ENCODE measurements at places on chromosomes 11 and 22.

DNA sequence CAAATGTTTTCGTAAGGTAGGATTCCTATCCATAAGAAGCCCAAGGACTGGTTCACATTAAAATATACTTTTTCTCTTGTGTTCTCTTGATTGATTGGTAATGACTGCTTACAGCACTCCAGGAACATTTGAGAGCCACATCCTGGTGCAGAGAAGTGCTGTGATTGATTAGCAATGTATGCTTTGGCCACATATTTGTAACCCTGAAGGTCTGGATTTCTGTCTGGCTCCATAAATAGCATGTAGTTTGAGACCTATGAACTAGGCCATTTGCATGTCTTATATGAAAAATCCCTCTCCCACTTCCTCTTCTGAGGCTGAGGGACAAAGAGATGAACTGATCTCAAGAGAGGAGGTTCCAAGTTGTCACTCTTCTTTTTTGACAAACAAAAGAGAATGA is 49.3 kb upstream of the CD44 start:
- DNase-seq, result no peak

DNA sequence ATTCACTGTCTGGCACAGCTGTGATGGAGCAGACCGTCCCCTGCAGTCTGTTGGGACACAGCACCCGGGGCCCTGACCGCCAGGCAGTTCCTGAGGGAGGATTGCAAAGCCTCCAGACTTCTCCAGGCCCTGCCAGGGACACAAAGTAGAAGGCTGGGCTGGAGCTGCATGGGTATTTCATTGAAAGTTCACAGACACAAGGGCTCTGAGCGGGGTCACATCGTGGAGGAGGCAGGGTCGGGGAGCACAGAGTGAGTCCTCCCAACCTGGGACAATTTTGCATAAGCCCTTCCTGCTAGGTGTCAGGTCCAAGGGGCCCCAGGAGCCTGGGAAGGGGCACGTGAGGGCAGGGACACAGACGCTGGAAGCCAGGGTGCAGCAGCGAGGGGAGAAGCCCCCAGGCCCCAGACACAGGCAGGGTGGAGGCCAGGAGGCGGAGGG is 15.7 kb downstream of the IFITM10 start:
- no peak for DNase-seq

GRCh38 chr22:26679003-26679629 is 21.7 kb downstream of the MIAT start:
- peak; percentile 48 for DNase-seq

- DNase-seq, result no peak
These were observed 1.7 kb downstream of the TKFC start for GRCh38 chr11:61334434-61335354.

DNA sequence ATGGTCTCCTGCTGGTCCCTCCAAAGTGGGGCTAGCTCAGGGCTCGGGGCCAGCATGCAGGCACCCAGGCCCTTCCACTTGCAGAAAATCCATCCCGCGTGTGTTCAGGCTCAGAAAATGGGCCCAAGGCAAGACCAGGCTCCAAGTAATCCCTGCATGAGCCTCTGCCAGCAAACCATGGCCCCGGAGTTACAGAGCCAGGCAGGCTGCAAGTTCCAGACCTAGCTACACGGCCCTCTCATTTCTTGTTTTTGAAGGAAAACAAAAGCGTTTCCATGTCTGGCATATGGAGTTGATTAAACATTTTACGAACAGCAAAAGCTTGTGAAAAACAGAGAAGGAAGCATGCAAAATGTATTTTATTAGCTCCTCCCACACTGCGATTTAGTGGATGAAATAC is 29.7 kb downstream of the KIAA0930 start:
- DNase-seq, result no peak

DNA sequence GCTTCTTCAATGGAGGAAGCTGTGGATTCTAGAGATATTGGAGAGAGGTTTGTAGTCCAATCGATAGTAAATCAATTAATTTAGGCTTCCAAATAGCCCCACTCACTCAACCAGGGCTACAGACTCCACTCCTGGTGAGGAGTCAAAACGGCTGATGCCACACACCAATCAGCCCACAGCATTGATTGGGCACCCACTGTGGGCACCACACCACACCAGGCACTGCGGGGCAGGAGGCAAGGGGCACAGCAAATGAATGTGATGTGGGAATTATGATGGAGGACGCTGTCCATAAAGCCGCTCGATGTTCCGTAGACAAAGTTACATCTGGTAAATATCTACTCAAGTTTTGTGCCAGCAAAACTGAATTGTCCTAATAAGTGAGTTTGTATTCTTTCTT is 547.3 kb upstream of the CADM1 start:
- no peak for DNase-seq

GRCh38 chr11:37946155-37946766 is 1348.2 kb upstream of the RAG2 start:
- peak; percentile 11 for DNase-seq

GRCh38 chr11:60396382-60396781 is at the start of gene MS4A14:
Gene MS4A14 (plus strand): TSS chr11:60396459. CDS start chr11:60396579, 120 bp downstream.
- no peak for DNase-seq

- no peak for DNase-seq
These were observed 13.8 kb upstream of the TFIP11 start for GRCh38 chr22:26525946-26526564.
